ENCODE measurements at places on chromosomes 5 and 9.

GRCh38 chr5:167608390-167609272 lies 682.8 kb upstream of the WWC1 start:
- no peak for DNase-seq

DNA sequence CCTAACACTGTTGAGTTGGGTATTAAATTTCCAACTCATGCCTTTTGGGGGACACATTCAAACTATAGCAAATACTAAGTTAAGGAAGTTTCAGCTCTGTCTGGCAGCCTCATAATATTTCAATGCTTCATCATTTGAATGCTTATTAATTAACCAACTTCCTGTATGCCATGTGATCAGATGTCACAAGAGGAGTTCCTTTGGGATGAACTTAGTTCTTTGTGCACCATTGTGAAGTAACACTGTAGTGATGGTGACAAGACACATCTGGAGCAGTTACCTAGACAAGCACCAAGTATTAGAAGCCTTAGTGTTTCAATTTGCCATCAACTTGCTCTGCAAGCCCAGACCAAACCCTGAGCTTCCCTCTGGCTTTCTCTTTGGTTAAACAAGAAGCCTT lies 90.7 kb upstream of the IL12B start:
- no peak for DNase-seq

- no peak for DNase-seq
Observed at GRCh38 chr5:52740007-52740406, 47.7 kb upstream of the ITGA1 start.

- no peak for DNase-seq
Observed at GRCh38 chr9:121353241-121354061, 16.6 kb downstream of the STOM start.

DNA sequence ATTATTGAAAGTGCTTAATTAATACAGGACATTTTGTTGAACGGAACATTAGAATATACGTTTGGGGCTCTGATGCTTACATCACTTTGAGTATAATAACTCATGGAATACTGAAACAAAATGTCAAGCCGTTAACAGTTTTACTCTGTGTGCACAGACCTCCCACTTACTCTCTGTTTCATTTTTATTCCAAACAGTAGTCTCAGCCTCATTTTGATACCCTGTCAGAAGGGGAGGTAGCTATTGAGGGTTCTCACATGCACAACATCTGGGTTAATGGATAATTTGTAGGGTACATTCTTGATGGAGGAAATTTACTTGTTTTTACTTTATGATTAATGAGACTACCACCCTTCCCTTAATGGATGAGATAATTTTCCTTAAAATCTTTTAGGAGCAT lies 59.0 kb downstream of the SCAMP1 start:
- no peak for DNase-seq

DNA sequence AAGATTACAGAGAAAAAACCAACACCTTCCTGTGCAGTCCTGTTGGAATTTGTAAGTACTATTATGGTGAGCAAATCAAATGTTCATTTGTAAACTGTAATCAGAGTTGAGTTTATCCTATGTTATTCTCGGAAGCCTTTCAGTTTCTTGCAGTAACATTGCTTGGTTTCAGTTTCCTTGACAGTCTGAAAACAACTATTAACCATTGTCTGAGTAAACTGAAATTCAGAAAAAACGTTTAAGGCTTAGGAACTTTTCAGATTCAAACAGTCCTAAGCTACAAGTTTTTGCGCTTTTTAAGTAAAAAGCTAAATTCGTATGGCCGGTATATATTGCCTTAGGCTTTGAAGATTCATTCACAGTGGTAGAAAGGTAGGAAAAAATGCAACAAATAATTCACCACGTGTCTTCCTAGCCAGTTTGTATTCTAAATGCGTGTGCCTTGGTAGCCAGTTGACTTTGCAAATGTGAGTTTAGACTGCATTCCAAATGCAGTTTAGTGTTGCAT lies 2.5 kb downstream of the GPBP1 start:
- no peak for DNase-seq

DNA sequence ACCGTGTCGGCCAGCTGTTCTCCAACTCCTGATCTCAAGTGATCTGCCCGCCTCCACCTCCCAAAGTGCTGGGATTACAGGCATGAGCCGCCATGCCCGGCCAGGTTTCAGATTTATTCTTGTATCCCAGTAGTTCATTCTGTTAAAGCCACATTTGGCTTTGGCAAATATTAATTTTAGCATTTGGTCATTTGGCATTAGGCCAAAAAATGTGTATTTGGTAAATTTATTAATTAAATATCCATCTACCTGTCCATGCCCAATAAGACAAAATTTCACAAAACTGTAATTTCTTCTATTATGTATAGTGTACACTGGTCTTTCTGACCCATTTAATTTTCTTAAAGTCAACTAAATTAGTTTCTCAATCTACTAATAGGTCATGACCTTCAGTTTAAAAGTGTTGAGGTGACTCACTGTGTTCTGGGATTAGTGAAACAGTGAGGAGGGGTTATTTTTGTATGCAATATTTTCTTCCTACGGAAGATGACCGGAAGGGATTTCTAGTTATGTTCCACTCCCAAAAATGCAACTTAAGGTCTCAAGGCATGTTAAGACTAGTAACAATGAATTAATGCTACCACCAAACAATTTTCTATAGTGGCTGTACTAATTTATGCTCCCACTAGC lies 21.0 kb downstream of the OSTF1 start:
- DNase-seq, result no peak

DNA sequence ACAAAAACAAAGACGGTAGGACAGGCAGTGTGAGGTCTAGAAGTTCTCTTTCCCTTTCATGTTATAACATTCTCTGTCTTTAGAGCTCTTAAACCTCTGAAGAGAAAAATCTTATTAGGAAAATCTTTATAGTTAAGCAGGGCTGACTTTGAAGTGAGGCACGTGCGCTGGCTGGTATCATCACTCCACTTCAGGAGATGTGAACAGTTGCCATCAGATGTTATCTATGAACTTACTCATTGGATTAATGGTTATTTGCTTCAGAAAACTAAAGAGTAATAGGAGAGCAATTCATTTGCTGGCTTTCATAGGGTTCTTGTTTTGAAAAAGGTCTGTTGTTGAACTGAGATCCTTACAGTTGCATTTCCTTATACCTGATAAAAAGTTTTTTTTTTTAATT lies 25.7 kb downstream of the LRRTM2 start:
- DNase-seq, result no peak

DNA sequence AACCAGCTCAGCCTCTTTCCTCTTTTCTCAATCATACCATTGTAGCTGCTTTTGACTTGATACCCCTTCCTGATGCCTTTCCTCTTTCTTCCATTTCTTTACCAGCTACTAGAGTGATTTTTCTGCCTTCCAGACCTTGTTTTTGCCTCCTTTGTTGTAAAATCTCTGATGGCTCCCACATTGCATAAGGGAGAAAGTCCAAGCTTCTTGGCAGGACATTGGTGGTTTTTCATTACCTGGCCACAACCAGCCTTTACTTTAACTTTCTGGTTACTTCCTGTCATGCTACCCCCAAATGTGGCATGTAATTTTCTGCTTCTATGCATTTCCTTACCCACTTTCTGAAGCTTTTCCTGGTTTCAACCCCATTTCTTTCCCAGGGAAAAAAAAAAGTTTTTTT lies 452.5 kb downstream of the TMEM38B start:
- no peak for DNase-seq

DNA sequence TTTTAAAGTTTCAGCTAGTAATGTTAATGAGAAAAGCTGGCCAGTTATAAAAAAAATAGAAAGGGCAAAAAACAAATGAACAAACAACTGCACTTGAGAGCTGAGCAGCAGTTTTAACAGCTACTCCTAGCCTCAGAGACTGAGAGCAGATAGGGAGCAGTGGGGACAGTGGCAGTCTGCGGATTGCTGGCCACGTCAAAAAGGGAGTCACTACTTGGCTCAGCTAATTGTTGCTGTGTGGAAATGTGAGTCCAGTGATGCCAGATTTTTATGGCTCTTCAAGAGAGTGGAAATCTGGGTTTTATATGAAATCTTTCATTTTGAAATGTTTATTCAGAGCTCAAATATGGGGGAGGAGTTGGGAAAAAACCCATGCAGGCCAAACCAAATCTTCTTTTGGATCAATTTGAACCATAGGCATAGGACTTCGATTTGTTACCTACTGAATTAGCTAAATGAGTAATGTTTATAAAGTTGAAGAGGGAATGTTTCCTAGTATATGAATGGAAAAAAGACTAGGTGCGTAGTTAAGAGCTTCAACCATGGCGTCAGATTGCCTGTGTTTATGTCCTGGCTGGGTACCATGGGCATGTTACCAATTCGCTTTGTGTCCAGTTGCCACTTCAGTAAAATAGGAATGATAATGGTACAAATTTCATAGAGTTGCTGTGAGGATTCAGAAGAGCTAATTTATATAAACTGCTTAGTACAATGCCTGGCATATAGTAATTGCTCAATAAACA lies 102.1 kb downstream of the PAM start:
- no peak for DNase-seq

- no peak for DNase-seq
Observed at GRCh38 chr5:145999208-145999607, 62.8 kb downstream of the SH3RF2 start.

- DNase-seq, result no peak
Observed at GRCh38 chr5:151740958-151741373, 17.5 kb downstream of the ATOX1 start.

GRCh38 chr5:56561-57290 lies 35.2 kb upstream of the PLEKHG4B start:
- DNase-seq, result no peak

GRCh38 chr9:73906671-73907070 lies 590.5 kb upstream of the RORB start:
- no peak for DNase-seq

DNA sequence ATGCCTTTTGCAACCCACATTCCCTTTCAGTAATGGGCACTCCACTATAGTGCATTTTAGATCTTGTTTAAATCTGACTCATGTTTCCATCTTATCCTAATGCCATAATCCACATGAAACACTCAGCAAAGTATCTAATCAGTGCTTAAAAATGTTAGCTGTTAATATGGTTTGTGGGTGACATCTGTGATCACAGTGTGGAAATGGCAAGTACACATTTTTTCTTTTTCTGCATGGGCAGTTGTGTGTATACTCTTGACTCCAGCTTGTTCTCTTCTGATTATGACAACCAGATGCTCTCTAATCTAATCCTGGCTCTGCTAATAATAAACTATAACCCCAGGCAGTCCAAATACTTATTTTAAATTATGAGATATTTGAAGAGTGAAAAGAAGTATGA lies 103.3 kb downstream of the EDIL3 start:
- DNase-seq, result no peak

DNA sequence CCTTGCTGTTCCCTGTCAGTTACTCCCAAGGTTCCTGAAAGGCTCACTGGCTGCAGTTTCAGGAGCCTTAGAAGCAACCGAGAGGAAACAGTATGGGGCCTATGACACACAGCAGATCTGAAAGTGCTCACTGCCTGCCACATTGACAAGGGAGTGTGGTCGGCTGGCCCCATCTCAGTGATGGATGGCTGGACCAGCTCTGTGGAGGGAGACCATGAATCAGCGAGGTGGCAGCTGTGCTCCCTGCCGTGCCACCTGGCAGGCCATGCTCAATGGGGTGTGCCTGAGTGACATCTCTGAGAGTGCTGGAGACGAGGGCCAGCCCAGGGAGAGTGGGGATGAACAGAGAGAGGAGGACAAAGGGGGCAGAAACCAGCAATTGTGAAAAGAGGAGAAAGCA lies 49.1 kb downstream of the DOCK2 start:
- no peak for DNase-seq

GRCh38 chr9:133976191-133976861 lies 15.8 kb downstream of the VAV2 start:
- DNase-seq, result no peak

DNA sequence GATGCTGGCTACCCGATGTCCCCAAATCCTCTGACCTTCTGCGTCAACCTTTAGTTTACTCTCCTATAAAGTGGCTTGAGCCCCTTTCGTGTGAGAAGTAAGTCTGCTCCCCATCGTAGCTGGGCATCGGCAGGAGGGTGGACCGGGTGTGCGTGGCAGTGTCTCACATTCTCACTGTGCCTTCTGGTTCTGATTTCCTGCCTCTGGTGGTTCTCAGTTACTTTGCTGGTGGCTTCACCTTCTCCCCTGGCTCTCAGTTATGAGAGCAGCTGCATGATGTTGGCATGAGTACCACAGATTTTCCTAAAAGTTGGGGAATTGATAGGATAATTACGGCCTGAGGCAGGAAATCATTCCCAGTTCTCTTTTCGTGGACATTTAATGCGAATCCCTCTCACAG lies 47.0 kb upstream of the RPS23 start:
- DNase-seq, result no peak

- no peak for DNase-seq
Observed at GRCh38 chr5:72947498-72947897, 8.3 kb upstream of the FCHO2 start.

DNA sequence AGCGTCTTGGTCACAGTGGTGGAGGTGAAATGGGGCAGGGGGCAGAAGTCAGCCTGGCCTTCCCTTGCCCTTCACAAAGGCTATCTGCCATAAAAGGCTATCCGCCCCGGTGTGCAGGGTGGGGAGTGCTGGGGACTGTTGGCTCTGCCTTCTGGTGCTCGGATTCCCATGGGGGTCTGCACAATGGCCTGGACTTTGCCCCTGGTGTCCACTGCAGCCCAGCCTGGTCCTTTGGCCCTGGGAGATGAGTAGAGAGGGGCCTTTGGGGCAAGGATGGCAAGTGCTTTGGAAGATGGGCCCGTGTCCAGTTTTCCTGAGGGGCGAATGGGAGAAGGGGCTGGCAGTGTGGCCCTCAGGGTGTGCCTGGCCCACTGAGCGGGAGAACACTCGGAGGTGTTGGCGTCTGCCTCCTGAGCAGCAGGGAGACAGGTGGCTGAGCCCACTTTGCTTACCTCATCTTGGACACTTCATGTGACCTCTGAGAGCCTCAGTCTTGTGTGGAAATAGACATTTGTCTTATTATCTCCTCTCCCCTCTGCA lies 69.9 kb downstream of the HSPA4 start:
- DNase-seq, result no peak

GRCh38 chr9:14349447-14350348 lies 35.8 kb upstream of the NFIB start:
- DNase-seq, result no peak

GRCh38 chr5:9284272-9284671 lies 261.6 kb downstream of the SEMA5A start:
- DNase-seq, result no peak

GRCh38 chr5:91401175-91401574 lies 18.1 kb upstream of the ARRDC3 start:
- DNase-seq, result no peak

DNA sequence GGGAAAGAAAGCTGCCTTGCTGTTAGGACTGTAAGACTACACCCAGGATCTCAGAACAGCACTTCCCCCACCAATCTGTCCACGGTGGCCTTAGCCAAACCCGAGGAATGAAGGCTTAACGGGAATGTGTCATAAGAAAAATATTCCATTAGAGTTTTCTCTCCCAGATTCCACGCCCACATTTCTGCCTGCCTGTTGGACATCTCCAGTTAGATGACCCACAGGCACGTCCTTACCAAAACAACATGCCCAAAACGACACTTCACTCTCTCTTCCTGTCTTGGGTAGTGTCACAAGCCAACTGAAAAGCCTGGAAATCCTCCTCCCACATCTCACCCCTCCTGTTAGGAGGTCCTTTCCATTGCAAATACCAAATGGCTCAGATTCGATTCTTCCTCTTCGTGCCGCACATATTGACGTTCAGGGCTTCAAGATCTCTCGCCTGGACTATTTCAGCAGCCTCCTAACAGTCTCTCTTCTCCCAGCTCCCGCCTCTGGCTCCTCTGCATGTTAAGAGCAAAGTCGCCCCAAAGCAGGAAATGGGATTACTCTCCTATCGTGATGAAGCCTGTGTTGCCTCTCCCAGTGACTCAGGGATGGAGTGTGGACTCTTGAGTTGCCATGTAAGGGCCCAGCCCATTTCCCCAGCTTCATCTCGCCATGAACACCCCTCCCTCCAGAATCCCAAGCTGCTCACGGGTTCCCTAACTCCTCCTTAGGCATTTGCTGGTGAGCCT lies 159.3 kb downstream of the NR3C1 start:
- DNase-seq, result no peak
